ENCODE measurements at places on chromosomes 2 and 18. TPM values are rescaled to one million over a fixed set of nuclear protein-coding genes. Genes with fewer than 3 reads are reported as not detected.

DNA sequence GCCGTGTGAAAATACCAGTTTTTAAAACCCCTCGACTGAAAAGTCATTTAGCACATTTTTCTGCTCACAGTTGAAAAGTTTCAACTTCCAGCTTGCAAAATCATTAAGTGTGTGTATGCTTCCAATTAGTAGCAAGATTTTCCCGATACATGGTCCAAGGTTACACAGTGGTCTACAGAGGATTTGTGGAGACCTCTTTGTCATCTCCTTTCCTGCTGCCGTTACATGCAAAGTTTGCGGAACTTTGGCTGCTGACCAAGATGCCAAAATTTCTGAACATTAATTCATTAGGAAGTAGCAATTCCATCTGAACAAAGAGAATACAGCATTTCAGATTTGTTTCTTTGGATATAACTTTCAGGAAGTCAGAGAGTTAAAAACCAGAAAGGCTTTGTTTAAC lies 474.6 kb downstream of the PLCL1 start:
- DNase-seq, result no peak

DNA sequence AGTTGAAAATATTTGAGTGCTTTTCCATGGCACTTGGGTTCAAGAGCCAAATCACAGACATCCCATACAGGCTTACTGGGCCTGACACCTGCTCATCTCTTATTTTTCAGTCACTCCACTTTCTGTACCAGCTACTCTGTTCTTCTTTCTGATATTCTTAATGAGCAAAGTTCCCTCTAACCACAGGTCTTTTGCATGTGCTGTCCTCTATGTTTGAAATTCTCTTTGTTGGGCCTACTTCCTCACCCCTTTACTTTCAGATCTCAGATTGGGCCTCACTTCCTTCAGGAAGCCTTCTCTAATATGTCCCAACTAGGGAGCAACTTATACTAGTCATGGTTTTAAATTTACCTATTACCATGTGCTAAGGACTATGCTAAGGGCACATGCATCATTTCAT lies 81.8 kb upstream of the RBMS1 start:
- DNase-seq, result no peak

PTPRM gene
- 28.3 TPM for total RNA-seq

DNA sequence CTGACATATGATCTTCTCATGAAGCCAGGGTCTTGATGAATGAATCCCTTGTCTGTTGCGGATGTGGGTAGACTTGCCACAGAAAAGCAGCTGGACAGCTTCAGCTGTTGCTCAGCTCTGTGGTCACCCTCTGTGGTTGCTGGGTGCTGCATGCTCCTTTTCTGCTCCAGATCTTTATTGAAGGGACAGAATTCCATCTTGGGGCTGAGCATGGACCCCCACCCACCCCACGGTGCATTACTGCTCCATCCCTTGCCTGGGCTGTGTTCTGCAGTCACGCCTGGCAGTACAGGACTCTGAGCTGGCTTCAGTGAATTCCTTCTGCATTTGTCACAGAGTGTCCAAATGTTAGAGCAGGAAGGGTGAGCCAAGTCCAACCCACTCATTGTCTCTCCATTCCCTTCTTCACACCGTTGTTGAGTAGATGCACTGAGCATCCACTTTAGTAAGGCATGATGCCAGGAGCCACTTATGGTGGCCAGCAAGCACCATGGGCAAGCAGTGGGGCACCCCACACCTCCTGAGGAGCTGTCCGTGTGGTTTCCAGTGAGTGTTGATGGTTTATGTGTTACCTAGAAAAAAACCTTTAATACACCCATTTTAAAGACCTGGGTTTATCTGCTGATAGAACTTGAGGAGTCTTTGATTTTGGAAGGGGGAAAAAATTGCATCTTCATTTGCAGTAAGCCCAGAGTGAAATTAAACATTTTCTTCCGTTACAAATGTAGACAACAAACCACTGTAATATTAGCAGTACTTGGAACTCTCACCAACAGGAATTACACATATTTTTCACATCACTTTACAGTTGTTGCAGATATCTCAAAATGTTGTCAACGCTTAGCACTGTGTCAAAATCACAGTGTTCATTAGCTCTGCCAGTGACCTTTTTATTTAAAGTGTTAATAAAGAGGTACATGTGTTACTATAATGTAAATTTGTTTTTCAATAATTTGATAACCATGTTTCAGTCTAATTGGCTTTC lies 14.7 kb upstream of the ITGB6 start:
- DNase-seq, result peak; percentile 90
